ENCODE measurements at places on chromosomes 3 and 15.

- DNase-seq, result no peak
Measured at GRCh38 chr15:68646156-68646555, 67.4 kb downstream of the CORO2B start.

GRCh38 chr3:70360979-70361760, 48.7 kb upstream of the MDFIC2 start:
- DNase-seq, result no peak

DNA sequence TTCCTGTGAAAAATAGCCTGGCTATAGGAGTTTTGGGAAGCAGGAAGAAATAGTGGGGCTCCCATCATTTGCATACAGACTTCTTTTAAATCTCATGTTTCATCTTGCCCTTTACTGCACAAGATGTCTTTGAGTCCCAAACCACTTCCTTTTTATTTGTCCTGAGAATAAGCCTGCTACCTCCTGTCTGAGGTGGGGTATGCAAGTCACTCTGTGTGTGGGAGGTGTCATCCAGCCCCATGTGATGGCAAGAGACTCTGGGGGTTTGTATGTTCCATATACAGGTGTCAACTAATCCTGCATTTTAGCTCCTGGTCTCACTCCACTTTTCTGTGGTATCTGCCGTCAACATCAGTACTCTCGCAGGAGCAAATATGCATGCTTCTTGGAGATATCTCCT, 102.0 kb downstream of the OTOL1 start:
- DNase-seq, result no peak

DNA sequence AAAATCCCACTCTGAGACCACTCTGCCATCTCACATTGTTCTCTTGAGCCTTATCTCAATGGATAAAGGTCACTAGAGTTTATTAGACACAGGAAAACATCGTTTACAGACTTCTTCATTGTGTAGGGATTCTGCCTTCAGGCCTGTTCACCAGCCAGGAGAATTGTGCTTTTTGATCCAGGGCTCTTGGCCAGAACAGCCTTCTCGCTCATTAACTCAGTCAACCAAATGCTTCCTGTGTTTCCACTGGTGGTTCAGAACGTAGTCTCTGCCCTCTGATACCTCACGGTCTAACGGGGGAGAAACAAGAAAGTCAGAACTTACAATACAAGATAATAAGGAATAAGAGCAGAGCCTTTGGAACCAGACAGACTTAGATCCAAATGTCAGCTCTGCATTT, 54.2 kb upstream of the TSEN2 start:
- no peak for DNase-seq

DNA sequence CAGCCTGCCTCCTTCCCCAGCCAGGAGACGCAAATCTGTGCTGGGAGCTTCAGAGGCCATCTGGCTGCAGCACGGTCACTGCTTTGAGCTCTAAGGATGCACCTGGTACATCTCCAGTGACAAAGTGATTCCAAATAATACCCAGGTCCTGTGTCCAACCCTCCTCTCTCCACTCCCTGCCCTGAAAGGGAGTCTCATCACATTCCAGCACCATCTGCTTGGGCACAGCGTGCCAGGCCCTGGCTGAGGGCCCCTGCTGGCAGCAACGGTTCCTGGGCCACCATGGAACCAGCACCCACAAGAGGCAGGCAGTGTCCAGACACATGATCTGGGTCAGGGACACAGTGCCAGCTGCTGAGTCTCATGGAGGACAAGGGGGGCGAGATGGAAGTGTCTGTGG, 81.3 kb downstream of the MTHFS start:
- DNase-seq, result no peak

Measured in neural crest cell (in vitro differentiated cells).